ENCODE measurements at places on chromosomes 4 and X. TPM values are rescaled to one million over a fixed set of nuclear protein-coding genes. Genes with fewer than 3 reads are reported as not detected.

DNA sequence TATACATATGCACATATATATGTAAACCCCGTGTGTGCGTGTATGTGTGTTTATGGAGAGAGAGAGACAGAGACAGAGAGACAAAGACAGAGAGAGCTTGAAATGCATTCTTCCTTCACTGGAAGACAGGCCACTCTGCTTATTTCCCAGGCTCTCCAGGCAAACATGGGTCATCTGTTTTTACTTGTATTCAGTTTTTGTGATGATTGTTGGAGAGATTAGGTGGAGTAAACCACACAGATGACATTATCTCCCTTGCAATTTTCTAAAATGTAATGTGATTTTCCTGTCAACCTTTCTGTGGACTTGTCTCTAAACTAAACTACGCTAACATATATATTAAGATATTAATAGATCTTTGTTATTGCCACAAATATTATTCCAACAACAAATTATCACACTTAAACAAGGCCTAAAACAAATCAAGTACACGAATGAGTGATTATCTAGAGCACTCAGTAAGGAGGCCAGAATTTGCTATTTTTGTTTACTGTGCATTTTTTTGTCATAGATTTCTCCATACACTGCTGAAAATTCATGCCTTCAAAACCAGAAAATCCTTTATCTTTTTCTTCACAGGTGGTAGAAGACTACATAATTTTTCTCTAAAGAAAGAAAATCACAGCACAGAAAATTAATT is 251.8 kb upstream of the SLIT2 start:
- DNase-seq: no peak

DNA sequence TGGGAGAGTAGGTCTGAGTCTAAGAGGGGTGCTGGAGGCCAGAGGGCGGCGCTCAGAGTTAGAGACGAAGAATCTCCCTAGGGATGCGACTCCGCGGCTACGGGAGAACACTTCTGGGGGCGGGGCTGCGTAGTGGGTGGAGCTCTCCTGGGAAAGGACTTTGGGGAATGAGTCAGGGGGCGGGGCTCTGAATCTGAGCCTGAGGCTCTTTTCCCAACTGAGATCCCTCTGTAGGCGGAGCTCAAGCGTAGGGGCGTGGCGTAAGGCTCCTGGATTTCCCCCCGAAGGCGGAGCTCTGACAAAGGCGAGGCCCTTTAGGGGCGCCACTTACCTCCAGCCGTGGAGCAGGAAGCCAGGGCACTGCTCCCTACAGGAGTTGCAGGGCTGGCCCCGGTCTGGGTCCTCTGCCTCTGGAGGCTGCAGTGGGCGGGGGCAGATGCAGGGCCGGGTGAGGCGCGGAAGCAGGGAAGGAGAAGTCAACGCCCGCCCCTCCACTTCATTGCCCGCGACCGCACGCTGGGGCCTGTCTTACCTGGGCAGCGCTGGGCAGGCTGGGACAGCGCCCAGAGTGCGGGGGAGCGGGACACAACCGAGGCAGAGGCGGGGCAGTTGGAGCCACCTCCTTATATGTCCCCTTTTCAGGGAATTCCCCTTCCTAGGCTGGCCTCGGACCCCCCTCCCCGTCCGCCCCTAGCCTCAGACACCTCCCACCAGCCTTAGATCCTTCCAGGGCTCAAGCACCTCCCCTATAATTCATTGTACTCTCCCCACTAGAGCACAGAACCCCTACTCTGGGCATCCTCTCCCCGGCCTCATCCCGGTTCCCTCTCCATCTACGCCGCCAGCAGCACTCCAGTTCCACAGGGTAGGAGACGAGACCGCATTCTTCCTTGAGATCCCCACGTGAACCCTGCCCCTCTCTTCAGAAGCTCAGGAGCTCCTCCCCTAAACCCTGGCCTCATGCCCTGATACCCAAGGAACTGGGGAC is 1.6 kb downstream of the PRICKLE3 start:
- peak; percentile 70 for DNase-seq

DNA sequence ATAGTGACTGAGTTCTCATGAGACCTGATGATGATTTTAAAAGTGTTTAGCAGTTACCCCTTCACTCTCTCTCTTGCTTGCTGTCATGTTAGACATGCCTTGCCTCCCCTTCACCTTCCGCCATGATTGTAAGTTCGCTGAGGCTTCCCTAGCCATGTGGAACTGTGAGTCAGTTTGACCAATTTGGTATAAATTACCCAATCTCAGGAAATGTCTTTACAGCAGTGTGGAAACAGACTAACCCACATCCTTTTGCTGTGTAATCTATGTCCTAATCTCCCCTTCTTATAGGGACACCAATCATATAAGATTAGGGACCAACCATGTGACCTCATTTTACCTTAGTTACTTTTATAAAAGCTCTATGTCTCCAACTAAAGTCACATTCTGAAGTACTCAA is 677.8 kb downstream of the ADGRL3 start:
- DNase-seq: no peak

DNA sequence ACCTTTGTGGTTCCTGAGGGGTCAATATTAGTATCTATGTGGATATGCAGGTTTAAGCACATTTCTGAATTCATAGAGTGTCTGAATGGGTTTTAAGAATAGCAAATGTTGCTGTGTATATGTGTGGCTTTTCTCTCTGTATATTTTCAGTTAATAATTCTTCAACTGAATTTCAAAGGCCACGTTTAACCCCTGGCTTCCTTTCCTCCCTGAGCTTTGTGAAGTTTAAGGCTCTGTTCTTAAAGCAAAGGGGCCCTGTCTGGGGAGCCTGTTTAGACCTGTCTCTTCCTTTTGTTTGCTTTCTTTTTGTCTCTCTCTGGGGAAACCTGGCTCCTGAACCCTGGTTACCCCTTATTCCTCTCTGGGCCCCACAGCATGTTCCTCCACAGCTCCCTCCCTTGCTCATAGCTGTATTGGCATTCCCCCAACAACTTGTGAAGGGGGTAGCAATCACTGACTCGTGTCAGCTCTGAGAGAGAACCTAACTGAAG is 139.1 kb downstream of the COL4A6 start:
- no peak for DNase-seq

DNA sequence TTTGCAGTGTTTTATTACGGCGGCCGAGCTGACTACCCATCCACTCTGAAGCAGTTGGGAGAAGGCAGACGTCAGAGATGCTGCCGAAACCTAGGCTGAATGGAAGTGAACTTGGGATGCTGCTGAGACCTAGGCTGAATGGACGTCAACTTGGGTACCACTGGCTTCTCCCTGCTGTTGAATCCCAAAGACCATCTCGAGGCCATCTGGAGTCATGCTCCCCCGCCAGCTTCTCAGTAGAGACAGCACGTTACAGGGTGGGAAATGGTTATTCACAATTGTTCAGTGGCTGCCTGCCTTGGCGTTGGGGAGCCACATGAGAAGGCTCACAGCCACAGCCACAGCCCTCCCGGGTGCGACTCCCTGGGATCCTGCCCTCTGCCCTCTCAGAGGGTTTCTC is 40.9 kb downstream of the P2RY8 start:
- no peak for DNase-seq

Gene BDH2
- 7.3 TPM for total RNA-seq

Gene CLDN22
- not detected for total RNA-seq

Gene FGG
- not detected for total RNA-seq

All from frontal cortex (tissue), 4 donors.